ENCODE measurements at places on chromosomes 5 and 9. TPM values are rescaled to one million over a fixed set of nuclear protein-coding genes. Genes with fewer than 3 reads are reported as not detected.

DNA sequence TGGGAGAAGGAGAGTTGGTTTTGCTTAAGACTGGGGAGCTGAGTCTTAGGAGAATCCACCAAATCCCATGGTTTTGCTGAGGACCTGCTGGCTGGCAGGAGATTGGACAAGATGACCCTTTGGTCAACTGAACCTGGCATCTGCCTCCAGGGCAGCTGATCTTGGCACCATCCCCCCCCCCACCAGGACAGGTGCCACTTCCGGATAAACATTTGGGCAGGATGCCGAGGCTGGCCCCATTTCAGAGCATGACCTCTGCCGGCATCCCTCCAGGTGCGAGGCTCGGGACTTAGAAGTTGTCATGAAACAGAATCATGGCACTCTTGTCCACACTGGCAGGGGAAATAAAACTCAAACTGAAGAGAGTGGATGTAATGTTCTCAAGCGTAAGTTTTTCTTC is 165.6 kb downstream of the MACROH2A1 start:
- DNase-seq, result peak; percentile 48

DNA sequence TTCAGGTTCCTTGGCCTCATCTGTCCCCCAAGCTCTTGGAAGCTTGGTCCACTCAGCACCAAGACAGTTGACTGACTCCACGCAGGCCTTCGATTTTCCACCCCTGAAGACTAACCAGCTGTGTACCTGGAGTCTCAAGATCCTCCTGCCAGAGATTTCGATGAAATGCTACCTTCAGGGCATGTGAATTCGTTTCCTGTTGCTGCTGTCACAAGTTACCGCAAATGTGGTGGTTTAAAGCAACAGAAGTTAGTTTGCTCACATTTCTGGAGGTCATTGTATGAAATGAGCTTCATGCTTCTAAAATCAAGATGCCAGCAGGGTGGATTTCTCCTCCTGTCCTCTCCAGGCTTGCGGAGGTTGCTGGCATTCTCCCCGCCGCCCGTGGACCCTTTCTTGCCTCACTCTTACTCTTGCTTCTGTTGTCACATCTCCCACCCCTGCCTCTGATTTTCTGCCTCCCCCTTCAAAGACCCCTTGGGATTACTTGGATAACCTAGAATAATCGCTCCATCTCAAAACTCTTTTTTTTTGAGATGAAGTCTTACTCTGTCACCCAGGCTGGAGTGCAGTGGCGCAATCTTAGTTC is 27.6 kb upstream of the RETREG1 start:
- DNase-seq, result no peak

DNA sequence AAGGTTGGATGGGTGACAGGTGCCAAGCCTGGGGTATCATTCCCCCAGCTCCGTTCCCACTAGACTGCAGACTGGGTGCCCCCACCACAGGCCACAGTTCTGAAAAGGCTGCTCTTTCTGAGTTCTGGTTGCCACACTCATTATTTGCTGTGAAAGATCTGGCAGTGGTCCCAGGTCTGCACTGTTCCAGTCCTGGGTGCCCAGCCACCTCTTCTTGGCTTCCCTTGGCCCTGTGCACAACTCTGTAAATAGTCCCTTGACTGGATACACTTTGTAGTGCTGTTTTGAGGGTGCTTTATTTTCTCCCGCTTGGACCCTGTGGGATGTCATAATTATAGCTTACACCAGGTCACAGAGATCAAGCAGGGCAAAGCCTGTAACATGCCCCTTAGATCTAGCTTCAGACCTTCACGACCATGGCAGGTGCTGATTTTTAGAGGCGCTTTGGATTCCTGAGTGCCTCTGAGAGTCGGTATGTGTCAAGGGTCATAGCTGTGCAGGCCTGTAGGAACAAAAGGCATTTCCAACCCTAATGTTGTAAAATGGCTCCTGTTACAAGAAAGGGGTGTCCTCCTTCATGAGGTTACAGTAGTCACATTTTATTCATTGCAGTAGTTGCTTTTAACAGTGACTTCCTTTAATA is 344.9 kb downstream of the ICE1 start:
- no peak for DNase-seq

DNA sequence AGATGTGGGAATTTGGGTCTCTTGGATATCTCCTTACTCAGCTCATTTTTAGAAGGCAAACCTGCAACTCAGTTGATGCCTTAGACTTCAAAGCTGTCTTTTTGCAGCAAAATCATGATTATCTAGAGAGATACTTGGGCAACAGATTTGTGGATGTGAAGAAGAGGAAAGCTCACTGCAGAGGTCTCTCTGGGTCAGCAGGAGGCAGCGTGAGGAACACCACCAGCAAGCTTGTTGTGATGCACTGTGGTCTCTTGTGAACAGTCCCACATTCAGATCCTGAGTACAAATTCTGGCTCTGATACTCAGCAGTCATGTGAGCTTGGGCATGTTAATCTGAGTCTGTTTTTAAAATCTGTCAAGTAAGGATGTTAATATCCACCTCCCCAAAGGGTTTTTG is 26.3 kb upstream of the DMRT3 start:
- DNase-seq, result no peak

DNA sequence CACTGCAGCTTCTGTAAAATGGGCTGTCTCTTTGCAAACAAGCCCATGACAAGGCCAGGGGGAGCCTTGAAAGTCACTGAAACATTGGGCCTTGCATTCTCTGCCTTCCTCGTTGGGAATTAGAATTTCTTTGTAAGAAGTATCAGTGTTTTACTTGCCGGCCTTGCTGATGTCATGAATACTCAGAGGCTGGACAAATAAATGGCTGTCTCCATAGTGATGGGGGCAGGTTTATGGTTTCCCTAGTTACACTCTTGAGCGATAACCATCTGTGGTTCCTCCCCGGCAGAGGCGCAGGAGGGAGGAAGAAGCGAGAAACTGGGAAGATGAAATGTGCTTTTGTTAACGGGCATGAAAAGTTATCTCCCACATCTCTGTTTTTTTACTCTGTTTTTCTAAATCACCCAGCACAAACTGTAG is 272.7 kb upstream of the PANK3 start:
- no peak for DNase-seq

GRCh38 chr5:133927300-133928180 is 40.9 kb downstream of the C5orf15 start:
- no peak for DNase-seq

DNA sequence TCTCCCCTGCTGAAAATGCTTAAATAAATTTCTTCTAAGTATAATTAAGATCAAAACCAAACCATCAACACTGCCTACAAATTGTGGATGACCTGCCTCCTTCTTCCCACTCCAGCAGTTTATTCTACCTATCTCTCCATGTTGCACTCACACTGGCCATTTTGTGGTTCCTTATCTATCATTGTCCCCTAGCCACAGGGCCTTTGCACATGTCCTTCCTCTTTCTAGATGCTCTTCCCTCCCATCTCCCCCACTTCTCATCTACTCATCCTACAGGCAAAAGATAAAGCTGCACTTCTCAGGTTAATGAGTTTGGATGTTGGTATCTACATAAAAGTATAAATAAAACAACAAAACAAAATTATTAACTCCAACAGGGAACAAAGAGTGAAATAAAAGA is 70.6 kb upstream of the CCNG1 start:
- no peak for DNase-seq

GRCh38 chr9:134895908-134896833 is 15.6 kb downstream of the FCN2 start:
- peak; percentile 37 for DNase-seq

DNA sequence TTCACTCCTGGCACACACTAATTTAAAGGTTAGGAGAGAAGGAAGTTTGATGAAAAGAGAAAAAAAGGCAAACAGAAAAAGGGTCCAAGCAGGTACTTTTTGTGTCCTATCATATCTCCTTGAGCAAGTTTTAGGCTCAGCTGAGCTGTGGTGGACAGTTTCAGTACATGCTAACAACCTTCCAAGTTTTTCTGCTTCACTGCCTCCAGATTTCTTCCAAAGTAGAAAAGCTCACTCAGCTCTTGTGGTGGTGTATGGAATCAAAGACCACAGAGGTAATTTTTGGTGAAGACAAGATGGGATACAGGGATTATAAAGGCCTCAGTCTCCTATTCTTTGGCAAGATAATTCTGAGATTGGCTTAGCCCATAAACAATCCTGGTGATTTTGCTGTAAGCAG is 921.8 kb downstream of the NR2F1-AS1 start:
- no peak for DNase-seq

GRCh38 chr5:93300309-93300923 is 280.6 kb downstream of the NR2F1-AS1 start:
- DNase-seq, result no peak

DNA sequence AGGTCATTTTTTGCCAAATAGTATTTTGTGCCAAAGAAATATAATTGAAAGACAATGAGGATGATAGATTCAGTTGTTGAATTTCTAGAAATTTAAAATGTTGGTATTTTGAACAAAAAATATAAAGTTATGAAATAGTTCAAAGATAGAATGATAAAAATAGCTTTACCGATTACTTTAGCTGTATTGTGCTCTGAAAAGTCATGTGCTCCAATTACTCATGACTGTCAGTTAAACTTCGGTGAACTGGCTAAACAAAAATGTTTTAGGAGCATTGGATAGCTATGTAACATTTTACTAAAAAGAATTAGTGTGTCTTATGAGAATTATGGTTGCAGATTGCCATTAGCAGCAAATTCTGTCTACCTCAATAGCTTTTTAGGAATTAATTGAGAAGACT is 177.3 kb upstream of the VCAN start:
- no peak for DNase-seq

DNA sequence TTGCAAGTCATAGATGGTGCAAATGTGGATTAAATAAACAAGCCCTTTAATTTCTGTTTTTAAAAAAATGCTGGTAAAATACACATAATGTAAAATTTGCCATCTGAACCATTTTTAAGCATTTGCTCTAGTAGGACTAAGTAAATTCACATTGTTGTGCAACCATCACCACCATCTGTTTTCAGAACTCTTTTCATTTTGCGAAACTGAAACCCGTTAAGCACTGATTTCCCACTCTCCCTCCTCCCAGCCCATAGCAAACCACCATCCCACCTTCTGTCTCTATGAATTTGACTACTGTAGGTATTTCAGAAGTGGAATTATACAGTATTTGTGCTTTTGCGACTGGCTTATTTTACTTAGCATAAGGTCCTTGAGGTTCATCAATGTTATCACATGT is 103.3 kb upstream of the CNTLN start:
- no peak for DNase-seq

- peak; percentile 67 for DNase-seq
These were observed 221.8 kb downstream of the MEF2C start for GRCh38 chr5:88660947-88661805.

GRCh38 chr5:59765446-59765845 is 128.1 kb downstream of the PDE4D start:
- DNase-seq, result no peak

- no peak for DNase-seq
These were observed 21.4 kb downstream of the PJA2 start for GRCh38 chr5:109388407-109388806.

GRCh38 chr9:114571391-114571790 is 16.2 kb upstream of the ATP6V1G1 start:
- DNase-seq, result no peak

DNA sequence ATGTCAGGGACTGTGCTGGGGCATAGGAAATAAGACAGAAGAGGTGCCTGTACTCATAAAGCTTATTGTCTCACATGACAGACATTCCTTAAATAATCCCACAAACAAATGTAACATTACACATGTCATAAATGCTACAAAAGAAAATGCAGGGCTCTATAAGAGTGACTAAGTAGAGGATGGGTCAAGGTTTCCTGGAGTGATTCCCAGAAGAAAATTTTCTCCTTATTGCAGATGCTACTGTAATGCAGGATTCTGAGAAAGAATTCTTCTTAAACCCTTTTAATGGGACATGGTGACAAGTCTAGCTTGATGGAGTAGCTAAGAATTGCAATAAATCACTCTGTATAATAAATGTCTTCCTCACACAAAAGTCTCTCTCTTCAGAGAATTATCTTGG is 55.7 kb downstream of the SH3TC2 start:
- DNase-seq, result no peak

GRCh38 chr5:72082048-72082447 is 25.2 kb upstream of the MAP1B start:
- no peak for DNase-seq

CCL28 gene
- total RNA-seq, result 7.7 TPM

INSYN2B gene
- 0.17 TPM for total RNA-seq

APBB3 gene
- 25.8 TPM for total RNA-seq

PCDHA2 gene
- 0.35 TPM for total RNA-seq

GLRA1 gene
- total RNA-seq, result not detected

ADAMTS13 gene
- 2.0 TPM for total RNA-seq

FAM163B gene
- not detected for total RNA-seq
